ENCODE measurements at places on chromosomes 2 and 18.

DNA sequence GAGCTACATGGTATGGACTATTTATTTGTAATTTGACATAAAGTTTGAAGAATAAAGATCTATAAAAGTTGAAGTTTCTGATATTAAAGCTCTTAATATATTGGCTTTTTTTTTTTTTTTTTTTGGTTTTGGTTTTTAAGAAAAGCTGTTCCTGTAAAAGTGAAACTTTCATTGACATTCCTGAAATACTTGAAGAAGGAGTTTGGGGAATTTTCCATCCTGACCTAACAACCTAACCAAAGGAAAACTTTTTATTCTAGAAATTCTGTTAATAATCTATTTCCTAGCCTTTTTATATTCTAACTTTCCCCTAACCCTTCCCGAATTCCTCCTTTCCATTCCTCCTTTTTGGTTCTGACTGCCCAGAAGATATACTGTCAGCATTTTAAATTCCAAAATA lies 83.7 kb downstream of the ACSL3 start:
- DNase-seq = no peak

GRCh38 chr2:236045251-236046235 lies 122.6 kb downstream of the GBX2 start:
- DNase-seq = no peak

DNA sequence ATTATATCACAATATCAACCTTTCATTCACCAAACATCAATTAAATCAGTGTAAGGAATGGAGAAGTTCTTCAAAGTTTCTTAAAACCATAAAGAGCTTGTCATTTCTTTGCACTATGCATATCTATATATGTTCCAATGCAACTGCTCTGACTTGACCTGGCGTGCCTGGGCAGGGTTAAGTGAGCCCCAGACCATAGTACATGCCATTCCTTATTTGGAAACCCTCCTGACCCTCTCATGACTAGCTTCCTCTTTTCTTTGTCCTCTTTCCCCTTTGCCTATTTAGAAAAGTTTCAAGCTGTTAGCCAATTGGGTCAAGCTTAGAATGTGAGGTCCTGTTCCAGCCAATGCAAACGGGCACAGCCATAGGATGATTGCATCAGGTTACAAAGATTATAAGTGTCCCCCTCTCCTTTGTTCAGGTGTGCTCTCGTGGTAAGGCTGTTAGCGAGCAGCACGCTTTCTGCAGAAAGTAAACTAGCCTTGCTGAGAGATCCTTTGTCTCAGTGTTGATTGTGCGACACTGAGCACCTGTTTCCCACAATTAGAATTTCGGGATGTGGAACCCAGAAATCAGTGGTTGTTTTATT lies 78.2 kb upstream of the UXS1 start:
- no peak for DNase-seq

- DNase-seq = no peak
Measured at GRCh38 chr2:202193305-202193704, 45.1 kb downstream of the SUMO1 start.

- DNase-seq = no peak
Measured at GRCh38 chr2:219418155-219419011, at the start of gene DES. TSS of gene DES (plus strand) at chr2:219418377. CDS start at chr2:219418463, 86 bp downstream.

- peak; percentile 62 for DNase-seq
Measured at GRCh38 chr2:197828464-197829135, 24.2 kb downstream of the PLCL1 start.

- DNase-seq = peak; percentile 65
Measured at GRCh38 chr2:143034292-143035074, 94.7 kb upstream of the ARHGAP15 start.

DNA sequence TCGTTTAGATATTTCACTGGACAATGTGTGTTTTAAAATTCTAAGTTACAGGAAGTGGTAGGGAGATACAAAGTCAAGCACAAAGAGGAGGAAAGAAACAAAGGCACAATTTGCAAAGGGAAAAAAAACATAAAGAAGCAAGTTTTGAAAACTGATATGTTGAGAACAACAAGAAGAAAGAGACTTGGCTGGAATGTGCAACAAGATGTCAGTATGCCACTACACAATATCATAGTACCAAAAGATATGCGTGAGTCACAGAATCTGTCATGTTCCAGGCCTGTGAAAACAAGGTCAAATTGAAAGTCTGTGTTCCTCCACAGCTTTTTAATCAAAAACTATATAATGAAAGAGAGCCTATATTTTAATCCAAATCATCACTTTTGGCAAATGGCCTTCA lies 12.0 kb downstream of the EXOC6B start:
- no peak for DNase-seq

- DNase-seq = no peak
Measured at GRCh38 chr2:25312958-25313710, 28.6 kb downstream of the DNMT3A start.

DNA sequence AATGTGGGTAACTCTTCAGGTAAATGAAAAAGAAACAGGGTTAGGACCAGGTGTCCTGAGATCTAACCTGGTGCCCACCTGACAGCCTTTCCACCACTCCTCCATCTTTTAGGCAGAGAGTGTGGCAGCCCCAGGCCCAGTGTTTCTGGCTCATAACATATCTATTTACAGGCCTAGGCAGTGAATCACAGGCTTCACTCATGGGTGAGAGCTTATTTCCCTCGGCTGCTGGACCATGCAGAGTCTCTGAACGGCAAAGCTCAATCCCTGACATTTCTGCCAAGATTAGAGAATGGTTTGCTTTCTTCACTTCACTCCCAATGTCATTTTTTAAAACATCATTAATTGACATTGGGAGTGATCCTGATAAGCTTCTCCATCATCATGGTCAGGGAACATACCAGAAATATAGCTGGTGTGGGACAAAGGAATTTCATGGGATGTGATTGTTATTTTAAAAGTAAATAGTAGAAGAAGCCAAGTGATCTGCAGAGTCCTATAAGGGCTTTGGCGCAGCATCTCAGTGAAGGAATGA lies 323.9 kb downstream of the SETBP1 start:
- no peak for DNase-seq

- DNase-seq = no peak
Measured at GRCh38 chr2:160254189-160254762, 54.2 kb upstream of the ITGB6 start.

DNA sequence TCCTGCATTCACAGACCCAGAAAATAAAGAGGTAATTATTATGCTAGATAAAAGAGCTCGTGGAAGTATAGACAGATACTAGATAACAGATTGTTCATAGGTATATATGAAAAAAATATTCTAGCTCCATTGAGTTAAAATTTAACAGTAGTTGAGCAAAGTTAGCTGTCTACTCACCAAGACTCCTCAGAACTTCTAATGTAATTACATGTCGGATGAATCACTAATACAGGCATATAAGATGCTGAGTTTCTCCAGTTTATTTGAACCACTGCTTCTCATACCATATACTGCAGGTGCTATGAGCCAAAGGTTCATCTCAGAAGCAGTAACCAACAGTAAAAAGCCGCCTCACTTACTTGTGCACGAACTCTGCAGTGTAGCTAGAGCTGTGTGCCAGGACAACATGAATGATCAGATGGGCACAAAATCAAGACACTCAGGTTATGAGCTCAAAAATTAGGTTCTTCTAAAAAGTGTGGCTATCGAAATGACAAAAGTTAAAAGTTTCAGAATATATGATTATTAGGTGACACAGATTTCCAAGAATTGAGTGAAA lies 373.4 kb downstream of the NCKAP5 start:
- DNase-seq = no peak

GRCh38 chr18:55206927-55207326 lies 247.7 kb upstream of the CCDC68 start:
- DNase-seq = no peak

DNA sequence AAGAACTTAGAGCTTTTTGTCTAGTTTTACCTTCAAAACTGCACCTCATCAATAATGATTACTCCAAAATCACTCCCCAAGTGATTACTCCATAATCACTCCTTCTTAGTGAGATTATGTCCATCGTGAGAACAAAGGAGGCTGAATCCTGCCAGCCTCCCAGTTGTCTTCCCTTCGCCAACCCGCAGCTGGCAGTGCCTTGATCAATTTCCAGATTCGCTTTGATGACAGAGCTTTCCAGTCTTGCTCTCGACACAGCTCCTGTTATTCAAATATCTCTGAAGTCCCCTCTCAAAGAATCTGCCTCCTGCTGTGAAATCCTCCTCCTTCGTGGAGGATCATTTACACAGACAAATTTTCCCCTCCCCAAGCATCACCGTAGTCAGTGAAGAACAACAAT lies 237.7 kb downstream of the EIPR1 start:
- no peak for DNase-seq

GRCh38 chr2:175015340-175015739 lies 10.2 kb upstream of the CHN1 start:
- DNase-seq = no peak

GRCh38 chr2:8604262-8604661 lies 77.6 kb upstream of the ID2 start:
- DNase-seq = no peak

DNA sequence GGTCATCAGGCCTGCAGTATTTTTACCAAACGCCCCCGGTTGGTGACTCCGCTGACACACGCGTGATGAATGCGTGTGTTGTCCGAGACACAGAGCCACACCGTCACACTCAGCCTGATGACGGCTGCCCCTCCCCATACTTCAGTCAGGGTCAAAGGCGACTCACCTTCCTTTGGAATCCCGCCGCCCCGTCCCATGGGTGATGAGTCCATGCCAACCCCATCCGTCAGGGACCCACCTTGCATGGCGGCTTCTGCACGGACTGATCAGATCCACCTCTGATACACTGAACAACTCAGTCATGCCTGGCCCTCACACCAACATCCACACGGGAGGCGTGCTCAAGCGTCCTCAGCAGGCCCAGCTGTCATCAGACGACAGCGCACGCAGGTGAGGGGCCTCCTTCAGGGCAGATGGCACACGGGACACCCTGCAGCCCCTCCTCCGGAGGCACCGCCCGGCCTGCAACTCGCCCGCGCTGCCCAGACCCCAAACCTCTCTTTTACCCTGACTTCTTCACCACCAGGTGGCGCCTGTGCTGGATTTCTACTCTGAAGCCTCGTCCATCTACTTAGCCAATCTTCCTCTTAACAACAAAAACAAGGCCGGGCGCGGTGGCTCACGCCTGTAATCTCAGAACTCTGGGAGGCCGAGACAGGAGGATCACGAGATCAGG lies 89.2 kb downstream of the ZNF516 start:
- peak; percentile 53 for DNase-seq

- DNase-seq = no peak
Measured at GRCh38 chr2:183868707-183869106, 729.6 kb upstream of the ZNF804A start.

- DNase-seq = no peak
Measured at GRCh38 chr2:142650601-142651000, 226.9 kb upstream of the KYNU start.

DNA sequence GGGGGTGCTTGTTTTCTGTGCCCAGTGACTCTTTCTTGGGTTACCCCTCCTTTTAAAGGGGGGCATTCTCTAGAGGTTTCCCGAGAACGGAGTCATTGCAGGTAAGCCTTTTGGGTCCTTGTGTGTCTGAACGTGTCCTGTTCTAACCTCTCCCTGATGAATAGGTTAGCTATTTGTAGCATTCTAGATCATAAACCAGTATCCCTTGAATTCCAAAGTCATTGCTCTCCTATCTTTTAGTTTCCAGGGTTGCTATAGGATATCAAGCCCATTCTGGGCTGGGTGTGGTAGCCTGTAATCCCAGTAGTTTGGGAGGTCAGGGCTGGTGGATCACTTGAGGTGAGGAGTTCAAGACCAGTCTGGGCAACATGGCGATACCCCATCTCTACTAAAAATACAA lies 65.9 kb upstream of the YWHAQ start:
- no peak for DNase-seq

DNA sequence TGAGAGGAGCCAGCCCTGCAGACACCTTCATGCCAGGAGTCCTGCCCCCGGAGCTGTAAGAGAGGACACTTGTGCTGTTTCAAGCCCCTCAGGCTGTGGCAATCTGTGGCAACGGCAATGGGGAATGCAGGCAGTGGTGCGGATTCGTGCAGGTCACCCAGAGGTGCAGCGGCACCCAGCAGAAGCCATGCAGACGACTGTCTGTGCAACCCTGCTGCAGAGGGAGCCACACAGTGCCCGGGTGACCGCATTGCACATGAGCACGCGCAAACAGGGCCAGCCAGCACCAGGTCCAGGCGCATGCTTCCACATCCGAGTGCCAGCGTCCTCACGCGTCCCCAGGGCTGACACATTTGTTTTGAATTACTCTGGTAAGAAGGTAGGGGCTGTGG lies 84.8 kb upstream of the GPC1 start:
- no peak for DNase-seq

DNA sequence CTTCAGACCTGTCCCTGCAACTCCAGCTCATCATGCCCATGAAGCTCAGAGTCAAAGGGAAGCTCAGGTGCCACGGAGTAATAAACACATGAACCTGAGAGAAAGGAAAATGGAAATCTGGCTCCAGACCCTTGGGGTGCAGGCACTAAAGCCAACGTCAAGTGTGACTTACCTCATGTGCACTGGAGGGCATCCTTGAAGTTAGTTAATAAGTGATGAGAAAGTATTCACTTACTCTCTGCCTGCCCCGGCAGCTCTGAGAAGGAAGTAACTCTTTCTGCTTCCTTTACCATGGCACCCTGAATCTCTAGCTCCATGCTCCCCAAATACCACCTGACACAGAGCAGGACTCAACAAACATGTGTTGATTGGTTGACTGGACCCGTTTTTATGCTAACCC lies 21.4 kb upstream of the AGAP1 start:
- no peak for DNase-seq

- DNase-seq = no peak
Measured at GRCh38 chr2:12513339-12513738, 203.4 kb upstream of the TRIB2 start.

DNA sequence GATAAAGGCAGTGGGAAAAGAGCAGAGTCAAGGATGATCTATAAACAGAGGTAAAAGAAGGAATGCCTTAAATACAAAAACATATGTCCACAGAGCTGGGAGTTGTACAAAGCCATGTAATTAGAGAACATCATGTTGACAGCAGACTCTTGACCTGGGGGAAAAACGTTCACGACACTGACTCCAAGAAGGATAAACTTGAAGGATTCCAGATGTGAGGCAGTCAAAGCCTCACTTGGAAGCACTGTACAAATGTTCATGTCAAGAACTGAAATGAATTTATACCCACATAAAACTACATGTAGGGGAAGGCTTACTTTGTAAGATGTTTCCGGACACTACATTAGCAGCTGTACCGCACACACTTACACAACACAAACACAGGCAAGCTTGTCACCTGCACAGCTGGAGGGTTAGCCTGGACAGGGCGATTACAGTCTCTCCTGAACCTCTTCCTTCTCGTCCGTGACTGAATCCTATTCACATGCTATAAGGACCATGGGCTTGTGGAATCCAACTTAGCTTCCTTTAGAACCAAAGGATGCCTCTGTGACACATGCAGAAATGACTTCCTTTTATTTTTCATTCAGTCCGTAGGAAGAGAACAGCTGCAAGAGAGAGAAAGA lies 88.6 kb downstream of the SH3YL1 start:
- DNase-seq = no peak

Data from COR-L47 (cell line).